ENCODE measurements at places on chromosomes 2 and 18.

- peak; percentile 61 for DNase-seq
Measured at GRCh38 chr2:233053928-233054784, 6.0 kb upstream of the INPP5D start.

- no peak for DNase-seq
Measured at GRCh38 chr2:157838442-157839161, 37.5 kb downstream of the ACVR1 start.

DNA sequence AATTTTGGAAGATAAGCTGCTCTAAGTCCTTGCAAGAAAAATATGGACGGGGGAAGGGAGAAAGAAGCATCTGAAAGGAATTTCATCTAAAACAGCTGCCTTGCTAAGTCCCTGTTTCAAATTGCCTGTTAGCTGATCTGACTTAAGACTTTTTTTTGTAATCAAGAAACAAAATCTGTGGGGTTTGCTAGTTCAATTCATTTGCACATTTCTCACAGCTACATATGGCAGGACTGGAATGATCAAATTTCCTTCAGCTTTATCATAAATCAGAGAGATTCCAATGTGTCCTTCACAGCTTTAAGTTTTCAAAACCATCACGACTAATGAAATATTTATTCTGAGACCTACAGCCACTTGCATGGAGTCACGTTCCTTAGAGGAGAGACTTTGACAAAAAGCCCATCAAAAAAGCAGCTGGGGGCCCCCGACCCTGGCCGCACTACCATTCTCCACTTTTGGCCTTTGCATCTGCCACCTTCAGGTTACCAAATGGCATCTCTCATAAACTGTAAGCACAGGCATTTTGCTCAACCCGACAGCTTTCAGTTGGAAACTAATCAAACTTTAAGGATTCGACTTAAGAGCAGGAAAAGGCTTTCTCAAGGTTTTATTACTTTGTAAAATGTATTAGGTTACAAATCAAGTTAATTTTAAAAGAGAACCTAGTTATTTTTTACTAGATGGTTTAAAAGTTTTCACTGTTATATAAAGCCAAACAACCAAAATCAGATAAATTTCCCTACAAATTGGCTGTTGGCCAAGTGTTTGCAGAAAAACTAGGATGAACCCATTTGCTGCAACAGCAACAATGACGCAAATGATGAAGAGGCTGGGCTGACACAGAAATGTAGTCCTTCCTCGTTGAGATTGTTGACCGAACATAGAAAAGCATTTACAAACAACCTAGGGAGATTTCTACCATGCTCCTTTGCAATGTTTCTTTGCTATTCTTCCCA is 100.4 kb upstream of the RND3 start:
- DNase-seq, result no peak

GRCh38 chr2:162840598-162841246 is 2.2 kb upstream of the KCNH7 start:
- no peak for DNase-seq

GRCh38 chr2:194323740-194324139 is 1333.3 kb upstream of the SLC39A10 start:
- DNase-seq, result no peak

GRCh38 chr2:14324308-14324707 is 308.2 kb upstream of the LRATD1 start:
- no peak for DNase-seq

DNA sequence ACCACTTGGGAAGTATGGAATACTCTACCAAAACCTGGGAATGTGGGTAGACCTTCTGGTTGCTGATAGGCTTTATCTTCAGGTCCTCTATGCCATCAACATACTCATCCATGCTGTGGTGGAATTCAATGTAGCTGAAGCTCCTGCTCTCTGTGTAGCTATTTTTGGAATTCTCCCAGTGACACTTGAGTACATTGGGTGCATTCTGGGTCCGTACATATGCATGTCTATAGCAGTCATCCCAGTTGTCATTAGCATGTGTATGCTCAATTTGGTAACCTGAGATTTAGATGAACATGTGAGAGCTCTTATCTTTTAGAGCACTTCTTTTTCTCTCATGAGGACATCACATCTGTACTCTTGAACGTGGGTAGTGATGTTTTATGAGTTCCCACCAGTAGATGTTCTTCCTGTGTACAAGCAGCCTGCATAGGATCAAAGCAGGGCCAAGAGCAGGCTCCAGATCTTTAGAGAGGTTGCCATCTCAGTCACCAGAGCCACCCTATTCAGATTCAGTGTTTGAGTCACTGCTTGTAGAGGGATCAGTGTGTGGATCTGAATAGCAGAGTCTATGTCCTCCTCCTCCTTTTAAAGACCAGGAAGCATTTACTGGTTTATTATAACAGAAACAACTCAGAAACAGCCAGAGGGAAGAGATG is 65.9 kb downstream of the MGAT5 start:
- no peak for DNase-seq

GRCh38 chr2:200779214-200779613 is 32.5 kb upstream of the BZW1 start:
- no peak for DNase-seq

DNA sequence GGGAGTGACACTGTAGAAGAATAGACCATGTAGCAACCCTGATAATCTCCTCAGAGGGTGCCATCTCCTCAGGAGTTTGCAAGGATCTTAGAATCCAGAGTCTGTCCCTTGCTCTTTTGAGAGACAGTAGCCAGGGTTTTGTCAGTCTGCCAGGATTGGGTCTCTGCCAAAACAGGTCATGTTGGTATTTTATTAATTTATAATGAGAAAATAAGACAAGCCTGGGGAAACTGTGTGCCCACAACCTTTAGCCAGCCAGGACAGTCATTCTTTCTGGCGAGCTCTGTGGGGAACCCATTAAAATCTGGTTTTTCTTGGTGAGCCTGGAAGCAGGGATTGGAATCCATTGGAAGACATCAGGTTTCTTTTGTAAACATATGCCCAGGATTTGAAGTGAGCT is 78.6 kb downstream of the PTPRM start:
- DNase-seq, result no peak

- DNase-seq, result no peak
Measured at GRCh38 chr2:134440336-134440909, 186.6 kb downstream of the MGAT5 start.

GRCh38 chr2:16073921-16074425 is 133.6 kb downstream of the MYCN start:
- DNase-seq, result no peak

DNA sequence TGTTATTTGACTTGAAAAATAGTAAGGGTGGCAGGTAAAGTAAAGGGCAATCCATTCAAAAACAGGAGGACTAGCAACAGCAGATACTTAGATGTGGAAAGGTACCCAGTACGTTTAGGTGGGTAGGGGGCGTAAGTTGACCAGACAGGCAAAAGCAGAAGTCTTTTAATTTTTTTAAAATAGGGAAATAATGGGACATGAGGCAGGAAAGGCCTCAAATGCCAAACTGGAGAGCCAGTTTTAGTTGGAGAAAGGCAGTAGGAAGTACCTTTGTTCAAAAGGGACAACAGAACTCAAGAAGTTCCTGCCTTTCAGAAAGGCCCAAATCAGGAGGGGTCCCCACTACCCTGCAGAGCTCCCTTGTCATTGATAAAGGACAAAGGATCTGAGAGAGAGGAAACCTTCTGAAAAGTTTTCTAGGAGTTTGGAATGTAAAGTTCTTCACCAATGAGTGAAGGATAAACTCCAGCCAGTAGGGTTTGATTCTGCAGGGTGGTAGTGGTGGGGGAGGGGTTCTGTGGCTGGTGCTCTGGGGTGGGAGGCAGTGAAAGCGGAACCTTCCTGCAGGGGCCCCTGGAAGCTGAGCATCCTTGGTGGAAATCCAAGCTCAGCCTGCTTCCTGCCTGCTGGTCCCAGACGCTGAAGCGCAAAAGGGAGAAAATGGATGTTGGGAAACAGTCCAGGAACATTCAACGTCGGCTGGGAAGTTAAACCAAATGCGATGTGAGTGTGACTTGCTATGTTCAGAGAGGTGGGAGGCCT is 40.1 kb downstream of the TMEM17 start:
- no peak for DNase-seq

DNA sequence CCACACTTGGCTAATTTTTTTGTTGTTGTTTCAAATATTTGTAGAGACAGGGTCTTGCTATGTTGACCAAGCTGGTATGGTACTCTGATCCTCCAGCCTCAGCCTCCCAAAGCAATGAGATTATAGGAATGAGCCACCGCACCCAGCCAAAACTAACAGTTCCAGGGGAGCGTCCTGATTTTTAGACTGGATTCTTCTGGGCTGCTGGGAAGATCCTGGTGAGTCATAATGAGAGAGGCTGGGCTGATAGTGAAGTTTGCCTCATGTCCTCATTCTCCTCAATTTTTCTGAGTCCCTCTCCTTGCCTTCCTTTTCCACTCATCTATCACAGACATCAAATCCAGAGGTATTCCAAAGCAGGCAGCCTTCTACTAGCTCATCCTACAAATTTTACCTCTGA is 81.3 kb downstream of the VSNL1 start:
- no peak for DNase-seq

GRCh38 chr2:127840893-127841292 is 17.1 kb downstream of the POLR2D start:
- no peak for DNase-seq

DNA sequence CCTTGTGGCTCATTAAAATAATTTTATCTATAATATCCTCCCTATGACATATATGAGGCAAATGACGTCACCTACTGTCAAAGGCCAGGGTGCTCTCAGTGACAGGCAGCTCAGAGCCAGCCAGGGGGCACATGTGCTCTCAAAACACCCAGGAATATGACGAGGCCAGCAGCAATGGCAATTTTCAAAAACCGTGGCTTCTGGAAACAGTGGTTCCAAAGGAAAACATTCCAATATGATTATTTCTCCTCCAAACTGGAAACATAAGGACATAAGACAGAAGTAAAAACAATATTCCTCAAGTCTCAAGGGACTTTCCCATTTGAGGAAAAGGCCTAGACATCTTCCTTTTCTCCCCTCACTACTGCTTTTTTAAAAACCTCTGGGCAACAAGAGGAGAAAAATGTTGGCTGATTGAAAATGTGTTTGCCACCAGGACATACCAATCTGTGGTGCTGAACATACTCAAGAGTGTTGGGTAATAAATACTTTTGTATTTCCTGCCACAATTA is 40.8 kb downstream of the RNF152 start:
- no peak for DNase-seq

DNA sequence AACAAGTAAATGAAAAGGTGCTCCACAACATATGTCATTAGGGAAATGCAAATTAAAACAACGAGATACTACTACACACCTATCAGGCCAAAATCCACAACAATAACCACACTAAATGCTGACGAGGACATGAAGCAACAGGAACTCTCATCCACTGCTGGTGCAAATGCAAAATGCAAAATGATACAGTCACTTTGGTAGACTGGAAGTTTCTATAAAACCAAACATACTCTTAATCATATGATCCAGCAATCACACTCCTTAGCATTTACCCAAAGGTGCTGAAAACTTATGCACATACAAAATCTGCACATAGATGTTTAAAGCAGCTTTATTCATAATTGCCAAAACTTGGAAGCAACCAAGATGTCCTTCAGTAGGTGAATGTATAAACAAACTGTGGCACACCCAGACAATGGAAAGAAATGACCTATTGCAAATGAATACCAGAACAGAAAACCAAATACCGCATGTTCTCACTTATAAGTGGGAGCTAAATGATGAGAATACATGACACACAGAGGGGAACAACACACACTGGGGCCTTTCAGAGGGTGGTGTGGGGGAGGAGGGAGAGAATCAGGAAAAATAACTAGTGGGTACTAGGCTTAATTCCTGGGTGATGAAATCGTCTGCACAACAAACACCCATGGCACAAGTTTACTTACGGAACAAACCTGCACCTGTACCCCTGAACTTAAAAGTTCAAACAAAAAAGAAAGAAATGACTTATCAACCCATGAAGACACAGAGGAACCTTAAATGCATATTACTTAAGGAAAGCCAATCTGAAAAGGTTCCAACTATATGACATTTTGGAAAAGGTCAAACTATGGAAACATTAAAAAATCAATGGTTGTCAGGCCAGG is 80.4 kb downstream of the ASXL2 start:
- no peak for DNase-seq

- DNase-seq, result no peak
Measured at GRCh38 chr2:215434447-215435279, 1.2 kb downstream of the FN1 start.

DNA sequence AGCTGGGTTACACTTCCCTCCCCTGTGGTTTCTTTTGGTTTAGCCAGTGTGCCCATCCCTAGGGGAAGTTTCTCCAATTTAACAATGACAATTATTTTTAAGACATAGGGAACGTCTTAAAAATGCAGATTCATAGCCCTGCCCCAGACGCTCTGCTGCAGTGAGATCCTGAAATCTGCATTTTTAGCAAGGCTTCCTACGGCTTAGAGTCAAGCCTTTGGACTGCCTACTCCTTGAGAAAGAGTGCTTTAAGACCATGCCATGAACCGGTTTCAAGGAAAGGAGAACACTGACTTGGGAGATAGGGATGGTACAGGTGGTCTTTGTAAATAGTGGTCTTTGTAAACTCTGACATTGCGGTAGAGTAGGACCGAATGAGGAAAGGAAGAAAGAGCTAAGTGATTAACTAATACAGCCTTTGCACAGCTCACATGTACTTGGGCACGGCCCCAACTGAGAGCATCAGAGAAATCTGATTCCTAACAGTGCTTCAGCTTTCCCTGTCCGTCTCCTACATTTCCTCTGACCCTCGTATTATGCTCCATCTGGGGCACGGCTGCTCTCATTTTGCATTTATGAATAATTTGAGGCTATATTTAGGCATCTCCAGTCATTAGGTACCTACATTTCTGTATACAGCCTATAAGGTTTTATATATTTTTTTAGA is 217.6 kb upstream of the TANK start:
- DNase-seq, result no peak

Data from activated gamma-delta T cell treated with anti-CD3 and anti-CD28 coated beads, Interleukin-2, amount 50 U/mL, for 16 hours (primary cell).